ENCODE measurements at places on chromosomes 12 and 14.

- no peak for DNase-seq
Observed at GRCh38 chr12:1913377-1914113, 4.9 kb downstream of the CACNA2D4 start.

GRCh38 chr14:74018174-74018585 is 908 bp downstream of the ENTPD5 start:
- peak; percentile 86 for DNase-seq

DNA sequence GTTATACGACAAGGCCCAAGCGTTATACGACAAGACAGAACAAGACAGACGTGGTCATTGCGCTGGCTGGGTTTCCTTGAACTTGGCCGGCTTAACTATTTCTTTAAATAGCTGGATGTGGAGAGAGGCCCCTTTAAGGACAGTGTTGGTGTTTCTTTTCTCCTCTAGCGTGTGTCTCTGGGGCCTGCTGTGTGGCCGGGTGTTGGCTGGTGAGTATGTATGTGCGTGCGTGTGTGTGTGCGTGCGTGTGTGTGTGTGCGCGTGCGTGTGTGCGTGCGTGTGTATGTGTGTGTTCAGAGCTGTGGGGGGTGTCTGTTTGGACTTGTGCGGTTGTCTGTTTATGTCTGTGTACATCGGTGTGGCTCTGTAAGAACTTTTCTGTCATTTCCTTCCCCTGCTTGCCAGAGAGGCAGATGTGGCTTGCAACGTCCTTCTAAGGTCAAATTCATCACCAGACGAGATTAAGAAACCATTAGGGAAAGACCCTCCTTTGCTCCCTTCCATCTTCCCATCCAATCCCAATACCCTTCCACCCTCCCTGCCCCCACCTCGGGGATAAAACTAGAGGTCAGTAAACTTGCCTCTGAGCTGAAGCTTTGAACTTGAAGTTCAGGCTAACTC is 78.6 kb upstream of the TBX3 start:
- no peak for DNase-seq

DNA sequence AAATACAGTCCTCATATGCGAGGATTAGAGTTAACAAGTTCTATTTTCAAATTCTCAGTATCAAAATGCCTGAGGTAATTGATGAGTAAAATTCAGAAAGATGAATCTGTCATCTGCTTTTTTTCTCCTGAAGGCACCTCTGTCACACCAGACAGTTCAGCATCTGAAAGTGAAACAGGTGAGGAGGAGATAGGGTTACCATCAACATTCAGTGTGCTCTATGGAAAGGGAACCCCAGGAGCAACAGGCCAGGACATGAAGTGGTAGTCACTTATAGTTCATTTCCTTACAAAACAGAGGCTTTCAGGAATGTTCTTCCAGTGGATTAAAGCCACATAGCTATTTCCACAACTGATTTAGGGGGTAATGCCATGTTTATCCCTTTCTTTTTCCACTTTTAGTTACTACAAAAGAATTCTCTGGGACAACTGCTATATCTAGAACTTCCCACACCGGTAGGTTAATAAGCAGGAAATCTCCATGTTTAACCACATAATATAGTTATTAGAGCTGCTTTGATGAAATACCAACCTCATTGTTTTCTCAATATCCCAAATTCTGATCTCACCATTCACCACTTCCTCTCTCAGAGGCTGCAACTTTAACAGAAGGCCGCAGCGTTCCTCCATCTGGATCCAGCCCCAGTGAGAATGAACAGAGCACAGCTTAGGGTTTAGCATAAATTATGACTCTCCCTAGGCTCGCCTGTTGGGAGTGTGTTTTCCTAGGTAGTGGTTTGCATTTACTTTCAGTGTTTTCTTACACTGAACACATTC is 177.0 kb upstream of the CNTN1 start:
- DNase-seq, result no peak

DNA sequence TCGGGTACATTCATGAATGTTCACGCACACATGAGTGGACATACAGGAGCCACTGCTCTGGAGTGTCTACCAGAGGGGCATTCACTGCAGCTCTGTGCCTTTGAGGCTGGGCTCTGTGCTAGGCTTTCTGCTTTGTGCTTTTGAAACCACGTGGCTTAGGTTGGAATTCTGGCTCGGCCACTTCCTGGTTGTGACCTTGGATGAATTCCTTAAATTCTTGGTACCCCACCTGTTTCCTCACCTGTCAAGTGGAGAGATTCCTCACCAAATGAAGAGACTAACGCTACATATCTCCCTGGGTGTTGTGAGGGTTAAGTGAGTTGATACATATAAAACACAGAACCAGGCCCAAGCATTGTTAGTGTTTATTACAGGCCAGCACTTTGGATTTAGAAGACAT is 842.8 kb downstream of the VRK1 start:
- DNase-seq, result no peak

- DNase-seq, result no peak
Observed at GRCh38 chr14:104897330-104898194, 27.1 kb upstream of the PLD4 start.

DNA sequence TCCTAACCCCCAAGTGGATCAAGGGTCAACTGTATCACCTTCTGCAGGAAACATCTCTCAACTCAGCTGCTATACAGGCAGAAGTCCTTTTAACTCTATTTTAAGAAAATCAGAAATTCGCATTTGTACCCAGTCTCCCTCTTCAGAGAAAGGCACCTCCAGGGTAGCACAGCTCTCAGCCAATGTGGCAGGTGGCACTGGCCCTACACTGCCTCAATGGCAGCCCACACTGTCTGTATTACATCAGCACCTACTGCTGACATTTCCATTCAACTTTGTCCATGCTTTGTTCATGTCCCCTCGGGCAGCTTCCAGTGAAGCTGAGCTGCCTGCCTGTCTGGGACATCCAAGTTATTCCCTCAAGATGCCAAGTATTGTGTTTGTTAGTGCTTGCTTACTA is 8.8 kb downstream of the SPTSSA start:
- DNase-seq, result no peak

GRCh38 chr12:15497671-15498292 is 175.5 kb downstream of the PTPRO start:
- DNase-seq, result peak; percentile 42

DNA sequence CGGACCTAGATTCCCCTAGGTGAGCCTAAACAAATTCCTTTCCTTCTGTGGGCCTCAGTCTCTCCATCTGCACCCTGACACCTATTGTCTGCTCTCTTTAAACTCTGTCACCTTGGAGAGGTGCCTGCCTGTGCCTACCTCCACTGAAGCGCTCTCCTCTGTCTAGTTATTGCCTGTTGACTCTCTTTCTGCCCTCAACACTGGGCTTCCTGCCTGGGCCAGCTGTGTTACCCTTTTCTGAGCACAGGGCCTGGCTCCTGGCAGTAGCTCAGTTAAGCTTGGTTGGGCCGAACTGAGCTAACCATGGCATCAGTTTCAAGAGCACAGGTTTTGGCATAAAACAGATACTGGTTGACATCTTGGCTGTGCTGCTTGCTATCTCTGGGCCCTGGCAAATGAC is 43.5 kb downstream of the PRMT8 start:
- DNase-seq, result no peak

- DNase-seq, result peak; percentile 43
Observed at GRCh38 chr12:102407776-102408486, 72.4 kb downstream of the IGF1 start.

DNA sequence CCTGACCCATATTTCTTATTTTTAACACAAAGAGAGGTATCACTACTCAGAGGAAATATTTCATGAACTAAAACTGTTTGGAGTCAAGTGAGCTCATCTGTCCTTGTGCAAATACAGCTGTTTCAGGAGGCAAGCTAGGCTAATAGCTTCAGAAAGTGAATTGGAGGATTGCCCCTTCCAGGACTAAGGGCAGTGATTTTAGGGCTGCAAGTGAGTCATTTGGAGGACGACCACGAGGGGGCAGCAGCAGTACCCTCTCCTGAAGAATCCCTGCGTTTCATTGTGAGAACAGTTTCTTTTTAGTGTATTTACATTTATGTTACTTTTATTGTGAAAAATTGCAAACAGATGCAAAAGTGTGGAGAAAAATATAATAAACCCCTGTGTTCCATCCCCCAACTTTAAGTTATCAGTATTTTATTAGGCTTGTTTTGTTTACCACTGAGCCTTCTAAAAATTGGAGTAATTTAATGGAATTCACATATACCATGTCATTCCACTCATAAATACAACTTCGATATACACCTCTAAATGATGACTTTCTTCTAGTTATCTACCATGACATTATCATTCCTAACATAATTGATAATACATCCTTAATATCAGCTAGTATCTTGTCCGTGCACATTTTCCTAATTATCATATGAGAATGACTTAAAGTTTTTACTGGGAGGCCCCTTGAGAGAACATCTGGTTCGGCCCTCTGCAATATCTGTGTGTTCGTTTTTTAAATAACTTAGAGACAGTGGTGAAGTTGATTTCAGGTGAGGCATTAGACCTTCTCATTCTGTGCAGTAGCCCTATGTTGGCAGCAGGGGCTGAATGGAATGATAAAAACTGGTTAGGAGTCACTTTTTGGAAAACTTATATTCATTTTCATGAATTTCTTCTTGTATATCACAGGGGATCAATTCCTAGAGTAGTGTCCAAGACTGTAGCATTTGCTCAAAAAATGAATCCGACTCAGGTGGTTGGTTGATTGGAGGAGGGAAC is 13.7 kb downstream of the FOXJ2 start:
- DNase-seq, result peak; percentile 58

GRCh38 chr14:92922883-92923743 is at the start of gene CHGA:
Gene CHGA (plus strand): TSS chr14:92923150. CDS start chr14:92923360, 210 bp downstream.
- DNase-seq, result no peak

- DNase-seq, result no peak
Observed at GRCh38 chr14:59371771-59372170, 93.4 kb downstream of the GPR135 start.

DNA sequence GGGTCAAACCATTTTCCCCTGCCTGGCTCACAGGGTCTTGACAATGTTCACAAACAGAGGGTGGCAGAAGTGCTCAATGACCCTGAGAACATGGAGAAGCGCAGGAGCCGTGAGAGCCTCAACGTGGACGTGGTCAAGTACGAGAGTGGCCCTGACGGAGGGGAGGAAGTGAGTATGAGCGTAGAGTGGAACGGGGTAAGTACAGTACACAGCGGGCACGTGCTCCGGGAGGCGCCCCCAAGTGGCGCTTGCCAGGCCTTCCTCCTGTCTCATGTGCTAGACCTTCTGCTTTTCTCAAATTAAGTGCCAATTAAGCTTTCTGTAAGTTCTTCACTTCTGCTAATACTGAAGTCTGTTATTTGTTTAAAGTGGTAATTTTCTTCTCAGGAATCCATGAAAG is 35.9 kb downstream of the XRCC3 start:
- DNase-seq, result no peak

DNA sequence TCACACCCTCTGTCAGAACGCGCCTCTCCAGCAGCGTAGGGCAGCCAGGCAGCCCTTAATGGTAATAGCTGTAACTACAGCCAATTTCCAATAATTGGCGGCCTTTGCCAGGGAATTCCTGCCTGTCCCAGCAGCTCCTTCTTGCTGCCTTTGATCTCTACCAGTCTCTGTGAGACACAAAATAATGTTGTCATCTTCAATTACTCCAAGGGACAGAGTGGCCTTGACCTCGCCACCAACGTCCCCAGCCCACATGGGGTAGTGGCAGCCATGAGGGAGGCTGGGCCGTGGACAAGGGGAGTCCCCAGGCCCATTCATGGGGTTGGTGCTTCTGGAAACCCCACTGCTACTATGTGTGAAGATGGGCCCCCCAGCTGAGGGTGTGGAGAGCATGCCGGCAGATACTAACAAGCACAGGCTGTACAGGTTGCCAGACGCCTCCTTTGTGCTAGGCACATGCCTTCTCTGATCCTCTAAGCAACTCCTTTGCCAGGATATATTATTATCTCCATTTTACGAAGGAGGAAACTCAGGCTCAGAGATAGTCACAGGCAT is 17.4 kb upstream of the CLMN start:
- DNase-seq, result no peak

- no peak for DNase-seq
Observed at GRCh38 chr12:132151766-132152410, 7.6 kb downstream of the NOC4L start.

- DNase-seq, result no peak
Observed at GRCh38 chr14:105053996-105054395, 11.2 kb downstream of the GPR132 start.

DNA sequence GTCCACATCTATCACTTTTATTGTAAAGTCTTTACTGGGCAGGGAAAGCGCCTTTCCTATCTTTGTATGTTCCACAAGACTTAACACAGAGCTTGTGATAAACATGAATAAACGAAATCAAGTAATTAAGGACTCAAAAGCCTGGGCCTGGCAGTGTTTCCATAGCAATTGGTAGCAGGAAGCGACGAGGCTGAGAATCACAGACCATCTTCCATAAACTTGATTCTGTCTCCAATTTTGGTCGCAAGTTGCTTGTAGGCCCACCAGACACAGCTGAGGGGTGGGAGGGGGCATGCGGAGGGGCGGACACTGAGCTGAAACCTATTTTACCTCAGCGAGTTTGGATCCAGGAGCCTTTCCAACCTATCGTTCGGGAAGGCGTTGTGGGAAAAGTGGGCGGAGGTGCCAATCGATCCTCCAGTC is 302 bp downstream of the CCDC38 start:
- no peak for DNase-seq

DNA sequence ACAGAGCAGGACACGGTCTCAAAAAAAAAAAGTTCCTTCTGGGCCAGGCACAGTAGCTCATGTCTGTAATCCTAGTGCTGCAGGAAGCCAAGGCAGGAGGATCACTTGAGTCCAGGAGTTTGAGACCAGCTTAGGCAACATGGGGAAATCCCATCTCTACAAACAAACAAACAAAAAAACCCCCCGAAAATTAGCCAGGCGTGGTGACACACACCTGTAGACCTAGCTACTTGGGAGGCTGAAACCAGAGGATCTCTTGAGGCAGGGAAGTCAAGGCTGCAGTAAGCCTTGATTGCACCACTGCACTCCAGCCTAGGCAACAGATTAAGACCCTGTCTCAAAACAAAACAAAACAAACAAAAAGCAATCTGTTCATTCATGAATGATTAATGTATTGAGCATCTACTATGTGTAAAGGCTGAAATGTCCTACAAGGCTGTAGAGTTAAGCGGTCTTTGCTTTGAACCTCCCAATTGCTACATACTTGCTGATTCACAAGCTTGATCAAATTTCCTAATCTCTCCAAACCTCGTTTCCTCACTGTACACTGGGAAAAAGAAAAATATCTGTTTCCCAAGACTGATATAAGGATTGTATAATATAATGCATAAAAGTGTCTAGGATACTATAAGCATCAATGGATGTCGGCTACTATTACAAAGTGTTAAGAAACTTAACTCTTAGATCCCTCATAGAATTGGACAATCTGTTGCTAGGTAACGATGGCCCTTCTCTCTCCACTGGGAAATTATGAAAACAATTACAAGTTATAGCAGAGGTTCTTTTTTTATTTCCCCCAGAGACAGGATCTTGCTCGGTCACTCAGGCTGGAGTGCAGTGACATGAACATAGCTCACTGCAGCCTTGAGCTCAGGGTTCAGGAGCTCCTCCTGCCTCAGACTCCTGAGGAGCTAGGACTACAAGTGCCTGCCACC is 7.9 kb upstream of the RILPL2 start:
- no peak for DNase-seq

GRCh38 chr14:104134061-104134965 is 4.1 kb upstream of the KIF26A start:
- no peak for DNase-seq

All from kidney glomerular epithelial cell (primary cell).